AG09309 (cell line): ENCODE measurements at places on chromosomes 4 and X.
A peak's percentile ranks its signal among the peaks of the same experiment; 100 is the strongest.

- DNase-seq, result no peak
Measured at GRCh38 chrX:13046141-13046855, 1.9 kb upstream of the FAM9C start.

- DNase-seq, result no peak
Measured at GRCh38 chr4:154425514-154425913, 66.1 kb downstream of the DCHS2 start.

DNA sequence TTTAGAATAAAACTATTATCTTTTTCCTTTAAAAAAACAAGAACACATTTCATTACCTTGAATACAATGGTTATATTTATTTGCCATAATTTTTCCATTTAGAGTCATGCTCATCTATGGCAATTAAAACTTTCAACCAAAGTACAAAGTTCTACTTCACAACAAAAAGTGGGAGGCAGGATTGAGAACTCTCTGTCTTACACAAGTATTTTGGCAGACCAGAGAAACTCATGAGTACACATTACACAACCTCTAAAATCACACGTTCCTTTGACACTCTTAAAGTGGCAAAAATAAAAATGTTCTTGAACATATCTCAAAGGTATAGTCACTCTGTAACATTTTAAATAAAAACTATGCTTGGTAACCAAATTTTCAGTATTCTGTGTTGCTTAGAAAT, 213.4 kb downstream of the IL15 start:
- DNase-seq, result no peak

GRCh38 chr4:67204441-67204840, 340.9 kb downstream of the CENPC start:
- DNase-seq, result no peak

GRCh38 chr4:1971456-1972200, 37.1 kb downstream of the NELFA start:
- DNase-seq, result no peak

GRCh38 chr4:174669270-174669669, 147.0 kb upstream of the HPGD start:
- DNase-seq, result peak; percentile 85

DNA sequence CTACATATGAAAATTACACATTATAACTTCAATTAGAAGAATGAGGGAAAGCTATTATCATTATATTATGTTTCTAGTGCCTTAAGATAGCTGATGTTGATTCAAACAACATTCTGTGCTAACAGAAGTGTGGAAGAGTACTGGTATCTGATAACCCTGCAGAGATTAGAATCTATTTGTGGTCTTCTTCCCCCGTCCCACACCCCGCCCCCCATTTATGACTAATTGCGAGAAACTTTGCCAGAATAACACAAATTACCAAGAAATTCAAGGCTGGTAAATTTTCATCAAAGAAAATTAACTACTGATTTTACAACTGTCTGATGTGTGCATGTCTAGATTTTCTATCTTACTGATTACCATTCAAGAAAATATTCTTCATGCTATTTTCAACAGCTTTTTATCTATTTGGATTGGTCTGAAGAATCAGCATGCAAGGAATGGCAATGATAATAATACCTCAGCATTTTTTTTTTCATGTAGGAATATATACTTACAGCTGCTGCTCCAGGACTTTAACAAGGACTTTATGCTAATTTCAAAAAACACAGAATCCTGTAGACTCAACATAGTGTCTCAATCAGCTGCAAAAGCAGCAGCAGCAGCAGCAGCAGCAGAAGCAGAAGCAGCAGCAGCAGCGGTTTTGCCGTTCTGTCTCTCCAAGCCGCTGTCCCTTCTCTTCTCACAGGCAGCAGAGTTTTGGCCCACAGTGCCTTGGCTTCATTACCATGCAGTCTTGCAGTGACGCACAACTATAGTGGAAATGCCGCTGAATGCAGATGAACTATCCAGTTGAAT, 126.7 kb downstream of the FRYL start:
- DNase-seq, result peak; percentile 4

DNA sequence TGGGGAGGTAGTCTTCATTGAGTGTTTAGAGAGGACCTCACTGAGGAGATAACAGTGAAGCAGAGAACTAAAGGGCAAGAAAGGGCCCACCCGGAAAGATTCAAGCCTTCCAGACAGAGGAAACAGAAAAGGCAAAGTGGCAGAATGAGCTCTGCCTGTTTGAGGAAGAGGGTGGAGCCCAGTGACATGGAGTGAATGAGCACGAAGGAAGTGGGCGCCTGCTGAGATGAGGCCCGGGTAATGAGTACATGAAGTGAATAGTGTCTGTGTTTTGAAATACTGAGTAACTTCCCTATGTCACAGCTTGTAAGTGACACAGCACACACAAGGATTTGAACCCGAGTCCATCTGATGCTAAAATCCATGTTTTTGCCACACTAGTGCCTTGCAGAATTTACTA, 32.5 kb upstream of the TLR2 start:
- no peak for DNase-seq

- no peak for DNase-seq
Measured at GRCh38 chr4:133147921-133148689, 989 bp upstream of the PCDH10 start.

DNA sequence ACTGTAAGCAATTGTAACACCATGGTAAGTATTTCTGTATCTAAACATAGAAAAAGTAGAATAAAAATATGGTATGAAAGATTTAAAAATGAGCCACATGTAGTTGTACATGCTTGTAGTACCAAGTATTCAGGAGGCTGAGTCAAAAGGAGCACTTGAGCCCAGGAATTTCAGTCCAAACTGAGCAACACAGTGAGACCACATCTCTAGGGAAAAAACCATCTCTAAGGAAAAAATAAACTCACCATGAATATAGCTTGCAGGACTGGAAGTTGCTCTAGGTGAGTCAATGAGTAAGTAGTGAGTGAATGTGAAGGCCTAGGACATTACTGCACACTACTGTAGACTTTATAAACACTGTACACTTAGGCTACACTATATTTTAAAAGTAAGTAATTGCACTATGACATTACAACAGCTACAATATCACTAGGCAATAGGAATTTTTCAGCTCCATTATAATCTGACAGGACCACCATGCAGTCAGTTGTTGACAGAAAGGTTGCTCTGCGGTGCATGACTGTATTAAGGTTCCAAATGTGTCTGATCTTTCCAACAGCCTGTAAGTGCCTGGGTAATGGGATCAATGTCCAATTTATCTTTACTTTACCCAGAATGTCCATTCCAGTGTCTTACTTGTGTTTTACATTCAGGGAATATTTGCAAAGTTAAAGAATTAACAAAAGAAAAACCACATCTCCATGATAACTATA, 28.9 kb upstream of the LRBA start:
- no peak for DNase-seq

DNA sequence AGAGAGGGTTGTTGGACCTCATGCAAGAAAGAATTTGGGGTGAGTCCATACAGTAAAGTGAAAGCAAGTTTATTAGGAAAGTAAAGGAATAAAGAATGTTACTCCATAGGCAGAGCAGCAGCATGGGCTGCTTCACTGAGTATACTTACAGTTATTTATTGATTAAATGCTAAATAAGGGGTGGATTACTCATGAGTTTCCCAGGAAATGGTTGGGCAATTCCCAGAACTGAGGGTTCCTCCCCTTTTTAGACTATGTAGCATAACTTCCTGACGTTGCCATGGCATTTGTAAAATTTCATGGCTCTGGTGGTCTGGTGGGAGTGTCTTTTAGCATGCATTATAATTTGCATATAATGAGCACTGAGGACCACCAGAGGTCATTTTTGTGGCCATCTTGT, 16.7 kb downstream of the PPP4R3C start:
- no peak for DNase-seq

- DNase-seq, result no peak
Measured at GRCh38 chr4:141851246-141851891, 215.0 kb downstream of the IL15 start.

DNA sequence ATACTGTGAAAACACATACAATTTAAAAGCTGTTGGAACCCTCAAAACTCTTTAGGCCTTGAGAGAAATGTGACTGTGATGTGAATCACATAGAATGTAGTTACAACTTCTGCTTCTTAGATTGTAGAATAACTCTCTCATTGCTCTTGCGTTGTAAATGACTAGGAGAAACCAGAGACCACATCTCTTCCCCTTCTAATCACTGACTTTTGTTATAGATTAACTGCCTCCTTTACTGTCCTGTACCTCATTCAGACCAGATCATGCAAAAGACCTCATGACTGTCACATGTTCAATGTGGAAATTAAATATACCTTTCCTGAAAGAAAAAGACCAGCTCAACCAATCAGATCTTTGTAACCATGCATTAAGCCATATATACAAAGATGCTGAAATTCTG, 43.2 kb upstream of the NEIL3 start:
- DNase-seq, result no peak
